DMS79 treated with DMSO at 0.1 percent for 48 hours (cell line): ENCODE measurements at places on chromosomes 2 and 18.
A peak's percentile ranks its signal among the peaks of the same experiment; 100 is the strongest.

DNA sequence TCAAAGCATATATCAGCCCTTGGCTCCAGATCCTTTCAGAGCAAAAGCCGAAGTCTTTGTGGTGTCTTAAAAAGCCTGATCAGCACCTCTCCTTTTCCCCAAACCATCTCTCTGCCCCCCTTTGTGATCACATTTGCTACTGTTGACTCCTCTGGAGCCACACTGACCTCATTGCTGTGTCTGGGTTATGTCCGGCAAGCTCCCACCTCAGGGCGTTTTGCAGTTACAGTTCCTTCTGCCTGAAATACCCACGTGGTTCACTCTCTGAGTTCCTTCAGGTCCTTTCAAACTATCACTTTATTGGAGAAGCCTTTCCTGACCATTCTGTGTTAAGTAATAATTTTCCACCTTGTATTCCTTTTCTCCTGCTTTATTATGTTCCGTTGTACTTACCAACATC, 11.8 kb downstream of the C2orf69 start:
- DNase-seq = no peak

- no peak for DNase-seq
Observed at GRCh38 chr2:96963316-96963715, 23.1 kb downstream of the FAM178B start.

DNA sequence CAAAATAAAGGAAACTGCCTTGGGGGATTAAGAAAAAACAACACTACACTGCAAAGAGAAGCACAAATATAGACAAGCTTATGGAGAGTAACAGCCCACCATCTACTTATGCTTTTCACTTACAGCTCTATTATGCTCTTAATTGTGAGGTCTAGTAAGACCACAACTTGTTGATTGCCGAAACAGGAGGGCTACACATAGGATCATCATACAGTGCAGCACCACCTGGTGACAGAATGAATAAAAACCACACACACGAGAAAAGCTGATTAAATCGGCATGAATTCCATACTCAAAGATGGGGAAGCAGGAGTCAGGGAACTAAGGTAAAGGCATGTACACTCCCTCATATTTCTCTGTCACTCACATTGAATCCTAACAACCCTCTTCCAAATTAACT, 259.2 kb downstream of the IKZF2 start:
- no peak for DNase-seq

DNA sequence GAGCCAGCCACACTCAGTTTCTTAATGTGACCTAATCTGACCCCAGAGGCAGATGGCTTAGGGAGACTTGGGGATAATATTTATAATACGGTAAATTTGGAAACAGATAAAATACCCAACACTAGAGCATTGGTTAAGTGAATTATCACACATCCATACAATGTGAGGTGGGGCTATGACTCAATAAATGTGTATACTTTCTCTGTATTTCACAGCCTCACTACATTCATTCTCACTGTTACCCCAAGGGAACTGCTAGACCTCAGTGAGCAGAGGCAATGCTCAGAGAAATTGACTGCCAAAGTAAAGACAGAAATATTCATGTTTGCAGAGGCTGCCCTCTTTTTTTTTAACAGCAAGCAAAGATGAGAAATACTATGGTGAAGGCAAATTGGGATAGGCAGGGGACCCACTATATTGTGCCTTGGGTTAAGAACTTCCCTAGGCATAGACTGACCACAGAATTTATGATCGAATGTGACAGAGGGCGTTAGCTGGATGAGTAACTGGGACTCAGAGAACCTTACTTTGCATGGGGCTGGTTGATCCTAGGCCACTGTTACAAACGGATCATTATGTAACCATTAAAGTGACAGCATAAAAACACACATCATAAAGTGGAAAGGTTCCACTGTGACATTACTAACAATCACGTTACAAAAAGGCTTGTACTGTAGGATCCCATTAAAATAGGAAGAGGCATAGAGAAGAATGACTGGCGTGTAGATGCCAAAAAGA, 246.0 kb upstream of the LYPD1 start:
- no peak for DNase-seq

DNA sequence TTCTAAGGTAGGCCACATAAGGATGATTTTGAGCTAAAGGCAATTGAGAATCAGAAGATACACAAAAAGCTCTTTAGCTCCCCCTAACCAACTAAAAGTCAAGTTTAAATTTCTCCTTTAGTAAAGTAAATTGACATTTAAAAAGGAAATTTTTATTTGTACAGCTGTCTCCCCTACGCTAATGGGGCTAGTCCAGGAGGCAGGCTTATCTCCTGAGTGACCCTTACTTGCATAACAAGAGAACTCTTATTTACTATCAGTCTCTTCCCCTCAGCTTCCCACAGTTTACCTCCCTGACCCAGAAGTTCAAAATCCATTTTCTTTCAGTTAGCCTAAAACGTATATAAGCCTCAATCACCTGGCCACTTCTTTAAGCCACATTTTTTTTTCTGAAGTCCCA, 1002.8 kb upstream of the NRXN1 start:
- DNase-seq = no peak

DNA sequence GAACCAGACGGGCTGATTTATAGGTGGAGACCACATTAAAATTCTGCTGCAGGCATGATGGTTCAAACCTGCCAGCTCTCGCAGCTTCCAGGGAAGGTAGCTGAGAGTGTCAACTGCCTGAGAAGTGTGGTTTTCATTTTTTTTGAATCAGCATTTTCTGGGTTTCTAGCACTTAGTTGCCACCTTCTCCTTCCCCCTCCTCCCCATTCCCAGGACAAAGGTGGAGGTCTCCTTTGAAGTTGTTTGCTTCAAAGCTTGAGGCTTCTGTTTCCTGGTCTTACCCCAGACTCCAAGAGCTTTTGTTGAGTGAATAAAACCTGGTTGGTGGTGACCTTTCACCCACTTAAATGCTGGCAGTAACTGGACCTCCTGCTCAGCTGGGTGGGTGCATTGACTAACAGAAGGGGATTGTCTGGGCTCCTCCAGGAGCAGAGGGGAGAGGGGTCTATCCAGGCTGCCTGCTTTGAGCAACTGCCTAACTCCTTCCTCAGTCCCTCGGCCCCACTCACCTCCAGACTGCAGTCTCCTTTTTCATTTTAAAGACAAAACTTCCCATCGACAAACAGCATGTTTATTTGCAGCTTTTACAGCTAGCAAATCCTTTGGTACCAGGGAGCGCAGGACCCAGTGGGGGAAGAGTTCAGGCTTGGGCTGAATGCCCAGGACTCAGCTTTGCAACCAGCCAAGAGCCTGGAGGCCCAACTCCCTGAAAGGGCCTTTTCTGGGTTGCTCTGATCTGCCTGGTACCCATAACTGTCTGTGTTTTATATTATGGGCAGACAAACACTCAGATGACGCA, 3.5 kb downstream of the RHOB start:
- DNase-seq = no peak

- no peak for DNase-seq
Observed at GRCh38 chr2:48344441-48344756, 185.6 kb upstream of the STON1 start.

GRCh38 chr2:54678719-54679118, 44.7 kb upstream of the EML6 start:
- no peak for DNase-seq

DNA sequence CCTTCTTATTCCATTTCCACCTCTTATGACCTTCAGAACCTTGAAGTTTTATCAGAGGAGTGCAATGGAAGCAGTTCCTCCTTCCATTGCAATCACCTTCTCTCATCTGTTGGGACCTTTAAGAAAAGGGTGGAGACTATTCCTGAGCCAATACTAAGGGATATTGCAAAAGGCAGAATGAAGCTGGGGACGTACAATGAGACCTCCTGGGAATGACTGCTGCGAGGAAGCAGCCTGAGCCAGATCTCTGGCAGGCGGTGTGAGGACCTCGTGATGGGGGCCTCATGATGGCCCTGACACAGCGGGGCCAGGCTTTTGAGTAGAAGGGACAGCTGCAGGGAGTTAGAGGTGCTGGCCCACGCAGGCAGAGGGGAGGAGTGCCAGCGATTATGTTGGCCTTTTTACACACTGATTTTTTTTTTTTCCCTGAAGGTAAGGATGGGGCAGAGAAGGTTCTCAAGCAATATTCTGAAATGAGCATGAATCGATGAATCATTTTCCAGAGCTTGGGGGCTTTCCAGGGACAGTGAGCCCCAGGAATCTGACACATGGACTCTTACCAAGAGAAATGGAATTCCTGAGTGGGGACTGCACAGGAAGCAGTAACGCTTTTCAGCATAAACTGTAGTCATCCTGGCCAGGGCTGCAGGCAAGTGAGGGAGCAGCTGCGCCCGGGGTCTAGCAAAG, 40.0 kb upstream of the LAPTM4A start:
- DNase-seq = no peak

DNA sequence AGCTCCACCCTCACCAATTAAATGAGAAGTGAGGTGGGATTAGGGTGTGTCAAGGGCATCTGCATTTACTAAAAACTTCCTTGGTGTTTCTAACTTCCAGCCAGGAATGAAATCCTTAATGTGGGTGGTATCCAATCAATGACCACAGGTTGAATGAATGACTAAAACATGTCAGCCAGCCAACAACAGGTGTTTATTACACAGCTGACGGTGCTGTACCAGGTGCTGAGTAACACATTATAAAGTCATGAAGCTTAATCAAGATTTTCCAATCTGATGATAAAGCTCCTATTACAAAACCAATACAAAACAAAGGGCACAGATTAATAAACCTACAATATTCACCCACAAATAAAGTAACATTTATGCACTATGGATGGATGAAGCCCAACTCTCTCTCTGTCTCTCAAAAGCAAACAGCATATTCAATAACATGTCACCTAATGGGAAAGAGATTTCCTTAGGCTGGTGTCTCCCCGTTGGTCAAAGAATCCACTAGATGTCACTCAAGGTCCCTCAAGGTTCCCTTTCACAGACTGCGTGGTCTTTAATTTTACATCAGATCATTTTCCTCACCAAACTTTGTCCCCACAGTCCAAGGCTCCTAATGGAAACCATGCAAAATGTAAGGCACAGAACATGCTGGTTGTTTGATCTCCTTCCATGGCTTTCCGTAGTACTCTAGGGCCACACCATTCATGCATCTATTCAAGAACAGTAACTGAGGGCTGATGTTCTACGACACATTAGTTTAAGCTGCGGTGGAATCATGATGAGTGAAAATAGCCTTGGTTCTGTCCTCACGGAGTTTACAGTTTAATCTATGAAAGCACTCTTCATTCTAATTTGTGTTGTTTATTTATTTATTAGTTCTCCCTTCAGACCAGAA, 6.4 kb upstream of the PTPN4 start:
- peak; percentile 38 for DNase-seq

DNA sequence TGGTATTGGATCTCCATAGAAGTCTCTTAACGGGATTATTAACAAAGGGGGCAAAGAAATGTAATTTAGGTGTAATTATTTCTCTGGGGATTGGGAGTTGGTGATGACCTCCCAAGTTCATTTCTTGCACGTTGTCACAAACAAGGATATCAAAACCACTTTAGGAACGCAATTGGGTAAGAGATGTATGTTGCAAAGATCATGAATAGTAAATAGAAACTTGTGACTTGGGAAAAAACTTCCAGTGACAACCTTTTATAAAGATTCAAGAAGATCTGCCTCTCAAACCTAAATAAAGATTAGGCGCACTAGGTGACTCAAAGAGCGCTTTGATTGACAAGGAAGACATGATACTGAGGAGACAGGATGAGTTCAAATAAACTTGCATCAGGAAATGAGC, 127.8 kb upstream of the TRIB2 start:
- no peak for DNase-seq

GRCh38 chr18:29879763-29880162, 1162.8 kb downstream of the DSC3 start:
- no peak for DNase-seq

DNA sequence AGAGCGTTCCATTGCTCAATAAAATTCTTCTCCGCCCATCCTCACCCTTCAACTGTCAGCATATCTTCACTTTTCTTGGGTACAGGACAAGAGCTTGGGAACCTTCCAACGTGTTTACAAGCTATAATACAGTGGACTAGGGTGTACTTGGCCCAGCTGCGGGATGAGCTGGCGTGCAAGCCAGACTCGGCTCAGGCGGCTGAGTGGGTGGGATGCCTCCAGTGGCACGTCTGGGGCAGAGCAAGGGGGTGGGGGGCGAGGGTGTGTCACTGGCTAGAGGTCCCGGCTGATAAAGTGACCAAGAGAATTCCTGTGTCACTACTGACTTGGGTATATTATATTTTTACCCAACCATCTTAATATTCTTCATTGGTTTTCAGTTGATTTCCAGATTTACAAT, 179.7 kb downstream of the EVA1A start:
- no peak for DNase-seq

DNA sequence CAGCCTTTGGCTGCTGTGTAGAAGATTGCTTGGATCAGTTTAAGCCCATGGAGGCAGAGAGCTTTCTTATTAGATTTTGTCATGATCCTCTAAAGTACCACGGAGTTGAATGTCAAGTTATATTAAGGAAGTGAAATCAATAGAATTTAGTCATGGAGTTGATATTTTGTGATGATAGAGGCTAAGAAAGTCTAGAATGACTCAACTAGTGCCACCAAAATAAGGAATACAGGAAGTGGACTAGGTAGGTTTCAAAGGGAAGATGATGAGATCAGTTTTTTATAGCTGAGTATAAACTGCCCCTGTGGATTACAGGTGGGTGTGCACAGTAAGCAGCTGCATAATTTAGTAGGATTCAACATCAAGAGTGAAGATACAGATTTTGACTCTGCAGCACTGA, 25.2 kb downstream of the FBXO36 start:
- no peak for DNase-seq

GRCh38 chr18:8969639-8970390, 132.7 kb upstream of the NDUFV2 start:
- DNase-seq = no peak

- DNase-seq = no peak
Observed at GRCh38 chr2:228023619-228024018, 152.2 kb downstream of the DAW1 start.

DNA sequence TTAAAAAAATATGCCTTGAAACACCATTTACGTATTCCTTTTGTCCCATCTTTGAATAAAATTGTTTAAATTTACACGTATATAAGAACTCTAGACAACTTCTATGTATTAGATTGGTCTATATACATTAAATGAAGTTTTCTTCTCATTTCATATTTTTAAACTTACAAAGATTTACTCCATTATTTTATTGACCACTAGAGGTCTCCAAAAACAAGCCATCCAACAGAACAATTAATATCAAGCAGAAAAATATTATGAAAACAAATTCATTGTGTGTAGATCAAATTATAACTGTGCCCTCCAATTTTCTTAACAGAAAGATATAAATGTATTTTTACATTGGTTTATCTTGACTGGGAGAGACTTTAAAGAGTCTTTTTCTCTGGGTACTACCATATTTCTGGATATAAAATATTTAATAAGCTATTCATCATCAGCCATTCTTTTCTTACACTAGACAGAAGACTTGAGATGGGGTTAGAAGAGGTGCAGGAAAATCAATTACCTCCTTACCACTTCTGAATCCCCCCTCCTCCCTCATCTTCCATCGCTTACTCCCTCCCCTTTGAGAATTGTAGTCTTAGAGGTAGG, 66.5 kb downstream of the DPP4 start:
- DNase-seq = peak; percentile 4

GRCh38 chr2:112462178-112462577, 19.8 kb upstream of the TTL start:
- no peak for DNase-seq

- peak; percentile 57 for DNase-seq
Observed at GRCh38 chr18:58313491-58314032, 269.5 kb downstream of the NEDD4L start.

GRCh38 chr2:25381502-25381901, 39.8 kb upstream of the DNMT3A start:
- no peak for DNase-seq

- DNase-seq = no peak
Observed at GRCh38 chr18:31490387-31490786, 7.6 kb upstream of the DSG2 start.

- no peak for DNase-seq
Observed at GRCh38 chr2:181326661-181327060, 130.5 kb upstream of the ITGA4 start.

GRCh38 chr2:174051741-174052583, 86.8 kb upstream of the SP3 start:
- no peak for DNase-seq
